ENCODE measurements at places on chromosomes 7 and 10.

DNA sequence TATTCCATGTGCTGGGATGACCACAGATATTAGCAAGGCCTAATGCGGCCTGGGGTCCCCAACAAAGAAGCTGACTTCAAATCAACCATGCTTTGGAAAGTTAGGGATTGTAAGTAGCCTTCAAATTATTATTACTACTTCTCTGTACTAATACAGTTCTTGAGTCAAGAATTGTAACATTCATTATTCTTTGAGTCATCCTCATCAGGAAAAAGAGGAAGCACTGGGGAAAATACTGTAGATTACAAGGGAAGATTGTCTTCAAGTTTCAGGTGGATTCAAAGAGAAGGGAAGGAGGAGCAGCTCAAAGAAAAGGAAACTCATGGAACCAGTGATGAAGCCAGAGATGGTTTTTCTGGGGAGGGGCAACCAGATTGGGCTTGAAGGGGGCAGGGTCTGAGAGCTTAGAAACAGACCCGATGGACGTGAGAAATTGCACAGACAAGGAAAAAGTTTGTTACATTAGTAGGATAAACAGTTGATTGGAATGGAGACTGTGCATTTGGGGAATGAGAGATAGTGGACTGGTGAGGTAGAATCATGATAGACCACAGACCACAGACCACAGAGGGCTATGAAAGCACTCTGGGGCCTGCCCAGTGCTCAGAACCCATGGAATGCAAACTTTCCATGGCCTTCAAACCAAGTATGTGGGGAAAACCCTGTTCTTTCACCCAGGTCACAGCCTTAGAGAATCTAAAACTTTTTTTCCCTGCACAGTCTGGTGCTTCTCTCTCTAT is 209.9 kb downstream of the ZNF365 start:
- peak; percentile 83 for DNase-seq

- DNase-seq: no peak
Observed at GRCh38 chr7:134284952-134285351, 31.8 kb downstream of the SLC35B4 start.

- no peak for DNase-seq
Observed at GRCh38 chr7:73338321-73338720, 10.4 kb downstream of the FKBP6 start.

DNA sequence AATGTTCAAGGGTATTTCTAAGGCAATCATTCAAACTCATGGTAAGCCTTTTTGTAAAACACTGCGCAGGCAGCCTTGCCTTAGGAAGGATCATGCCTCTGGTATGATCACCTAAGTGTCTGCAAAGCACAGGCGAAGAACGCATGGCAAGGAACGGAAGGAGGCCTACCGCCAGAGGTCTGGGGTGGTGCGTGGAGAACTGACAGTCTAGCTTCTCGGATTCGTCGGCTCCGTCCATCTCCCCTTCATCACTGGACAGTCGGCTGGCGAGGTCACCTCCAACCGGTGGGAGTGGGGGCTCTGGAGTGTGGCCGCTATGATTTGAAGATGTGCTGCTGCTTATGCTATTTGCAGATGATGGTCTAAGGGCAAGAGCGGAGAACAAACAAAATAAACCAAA is 42.6 kb upstream of the EFCAB10 start:
- no peak for DNase-seq

DNA sequence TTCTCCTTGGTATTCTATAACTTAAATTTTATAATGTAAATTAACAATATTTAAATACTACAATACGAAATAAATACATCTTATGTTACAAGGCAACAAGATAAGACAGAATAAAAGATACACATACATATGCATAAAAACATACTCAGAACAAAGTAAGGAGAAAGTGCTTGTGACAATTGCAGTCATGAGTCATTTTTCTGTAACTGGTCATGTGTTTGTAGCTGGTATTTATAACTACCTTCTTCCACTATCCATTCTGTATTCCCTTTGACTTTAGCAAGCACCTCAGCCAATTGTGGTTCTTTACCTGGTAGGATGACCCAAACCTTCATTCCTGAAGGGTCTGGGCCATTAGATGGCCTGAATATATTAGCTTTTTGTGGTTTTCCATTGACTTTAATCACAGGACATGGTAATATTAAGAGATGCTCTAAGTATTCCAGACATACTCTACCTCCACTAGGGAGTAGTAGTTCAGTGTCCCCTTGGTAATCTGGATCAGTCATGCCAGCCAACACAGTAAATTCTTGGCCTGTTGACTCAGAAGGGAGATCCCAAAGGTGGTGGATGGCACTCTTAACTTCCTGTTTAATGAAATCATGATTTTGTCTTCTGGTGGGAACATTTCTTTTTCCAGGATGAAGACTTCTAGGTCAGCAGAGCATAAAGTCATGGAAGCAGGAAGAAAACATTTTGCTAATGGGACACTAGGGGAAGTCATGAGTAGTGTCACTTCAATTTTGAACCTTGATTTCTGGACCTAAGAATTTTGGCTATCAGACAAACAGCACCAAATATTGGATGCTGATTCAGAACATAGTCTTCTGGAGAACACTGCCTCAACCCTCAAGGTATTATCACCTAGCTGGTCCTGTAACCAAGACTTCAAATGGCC is 733.7 kb upstream of the IGFBP3 start:
- no peak for DNase-seq

DNA sequence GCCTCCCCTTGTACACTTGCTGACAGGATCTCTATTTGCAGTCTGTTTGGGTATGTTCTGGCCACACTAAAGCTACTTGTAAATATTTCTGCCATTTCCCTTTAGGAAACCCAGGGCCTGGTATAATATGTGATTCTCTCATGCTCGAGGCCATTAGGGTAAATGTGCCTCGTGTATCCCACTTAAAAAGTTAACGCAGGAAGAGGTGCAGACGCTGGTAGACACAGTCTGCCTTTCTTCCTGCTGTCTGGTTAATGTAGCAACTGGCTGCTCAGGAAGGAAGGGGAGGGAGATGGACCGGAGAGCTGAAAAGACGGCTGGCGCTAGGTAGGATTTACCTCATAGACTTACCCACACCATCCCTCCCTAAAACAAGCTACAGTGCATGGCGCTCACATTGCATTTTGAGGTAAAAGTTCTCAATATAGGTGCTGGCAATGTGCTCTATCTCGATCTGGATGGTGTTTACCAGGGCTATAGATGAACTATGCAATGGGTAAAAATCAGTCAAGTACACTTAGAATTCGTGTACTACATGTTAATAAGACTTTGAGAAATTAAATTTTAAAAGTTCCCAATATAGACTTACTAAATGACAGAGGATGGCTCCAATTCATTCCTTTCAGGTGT is 125.9 kb downstream of the JAZF1 start:
- DNase-seq: no peak

DNA sequence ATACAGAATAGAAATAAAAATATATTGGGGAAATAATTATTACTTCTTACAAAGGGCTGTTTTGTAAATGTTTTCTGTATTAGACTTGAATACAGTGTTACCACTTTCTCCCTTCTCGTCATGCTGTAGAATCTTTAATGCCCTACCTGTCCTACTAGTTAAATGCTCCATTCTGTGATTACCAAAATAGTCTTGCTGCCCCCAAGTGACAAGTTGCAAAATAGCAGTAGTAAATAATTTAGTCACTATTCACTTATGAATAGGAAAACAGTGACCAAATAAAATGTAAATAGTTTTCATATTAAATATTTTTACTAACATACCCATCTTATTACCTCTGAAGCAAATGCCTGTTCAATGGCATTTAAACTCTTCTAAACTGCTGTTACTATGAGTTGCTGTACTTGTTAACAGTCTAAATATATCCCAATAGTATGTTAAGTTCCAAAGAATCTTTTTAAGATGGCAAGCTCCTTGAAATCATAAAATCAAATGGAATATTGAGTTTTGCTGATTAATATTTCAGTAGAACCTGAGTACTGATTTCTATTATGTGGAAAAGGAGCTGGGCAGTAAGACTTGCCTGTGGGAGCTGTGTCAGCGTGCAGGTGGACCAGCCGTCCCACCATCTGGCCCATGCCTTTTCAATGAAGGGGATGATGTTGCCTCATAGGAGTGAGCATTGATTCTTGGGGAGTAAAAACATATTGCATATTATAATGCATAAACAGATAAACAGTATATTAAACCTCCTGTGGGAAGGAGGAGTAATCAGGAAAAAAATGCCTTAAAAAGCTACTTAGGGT is 18.1 kb upstream of the OIT3 start:
- no peak for DNase-seq

DNA sequence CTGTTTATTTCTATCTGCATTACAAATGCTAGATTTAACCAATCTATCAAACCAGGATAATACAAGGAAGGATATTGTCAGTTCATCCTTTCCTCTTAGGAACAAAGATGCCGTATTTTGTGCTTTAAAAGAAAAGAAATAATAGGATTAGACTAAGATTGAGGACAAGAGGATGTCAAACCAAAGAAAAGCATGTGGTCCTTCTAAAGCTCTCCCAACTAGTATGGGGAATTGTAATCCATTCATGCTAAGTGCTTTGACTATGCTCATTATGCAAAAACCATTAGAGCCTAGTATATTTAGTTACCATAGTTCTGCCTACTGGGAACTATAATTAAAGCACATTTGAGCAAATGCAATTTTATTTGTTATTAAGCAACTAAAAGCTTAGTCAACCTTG is 280.2 kb downstream of the GRM8 start:
- DNase-seq: no peak

DNA sequence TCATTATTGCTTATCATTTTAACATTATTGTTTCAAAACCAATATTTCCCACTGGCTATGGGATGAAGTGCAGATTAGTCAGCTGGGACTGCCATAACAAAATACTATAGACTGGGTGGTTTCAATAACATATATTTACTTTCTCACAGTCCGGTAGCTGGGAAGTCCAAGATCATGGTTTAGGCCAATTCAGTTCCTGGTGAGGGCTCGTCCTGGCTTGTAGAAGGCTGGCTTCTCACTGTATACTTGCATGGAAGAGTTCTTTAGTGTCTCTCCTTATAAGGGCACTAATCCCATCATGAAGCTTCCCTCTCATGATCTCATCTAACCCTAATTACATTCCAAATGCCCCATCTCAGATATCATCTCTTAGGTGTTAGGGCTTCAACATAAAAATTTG is 101.3 kb downstream of the CHRM2 start:
- DNase-seq: no peak

GRCh38 chr7:38383281-38383680 is 109.8 kb upstream of the TARP start:
- DNase-seq: no peak

DNA sequence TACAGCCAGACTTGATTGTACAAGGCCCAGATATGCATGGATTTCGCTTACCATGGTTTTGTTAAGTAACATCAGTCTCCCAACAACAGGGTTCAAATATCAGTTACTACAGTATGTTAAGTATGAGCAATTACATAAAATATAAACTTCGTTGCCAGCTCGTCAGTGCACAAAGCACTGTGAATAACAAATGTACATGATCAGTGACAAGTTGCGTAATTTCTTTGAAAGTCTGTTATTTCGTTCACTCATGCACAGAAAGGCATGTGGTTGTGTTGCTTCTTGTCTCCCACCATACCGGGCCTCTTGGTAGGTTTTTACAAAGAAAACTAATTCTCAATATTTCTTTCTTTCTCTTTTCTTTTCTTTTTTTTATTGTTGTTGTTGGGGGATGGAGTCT is 12.5 kb upstream of the ZNF487 start:
- no peak for DNase-seq

- no peak for DNase-seq
Observed at GRCh38 chr7:83532219-83532618, 116.7 kb downstream of the SEMA3E start.

- DNase-seq: no peak
Observed at GRCh38 chr10:8873310-8873709, 818.8 kb downstream of the GATA3 start.

DNA sequence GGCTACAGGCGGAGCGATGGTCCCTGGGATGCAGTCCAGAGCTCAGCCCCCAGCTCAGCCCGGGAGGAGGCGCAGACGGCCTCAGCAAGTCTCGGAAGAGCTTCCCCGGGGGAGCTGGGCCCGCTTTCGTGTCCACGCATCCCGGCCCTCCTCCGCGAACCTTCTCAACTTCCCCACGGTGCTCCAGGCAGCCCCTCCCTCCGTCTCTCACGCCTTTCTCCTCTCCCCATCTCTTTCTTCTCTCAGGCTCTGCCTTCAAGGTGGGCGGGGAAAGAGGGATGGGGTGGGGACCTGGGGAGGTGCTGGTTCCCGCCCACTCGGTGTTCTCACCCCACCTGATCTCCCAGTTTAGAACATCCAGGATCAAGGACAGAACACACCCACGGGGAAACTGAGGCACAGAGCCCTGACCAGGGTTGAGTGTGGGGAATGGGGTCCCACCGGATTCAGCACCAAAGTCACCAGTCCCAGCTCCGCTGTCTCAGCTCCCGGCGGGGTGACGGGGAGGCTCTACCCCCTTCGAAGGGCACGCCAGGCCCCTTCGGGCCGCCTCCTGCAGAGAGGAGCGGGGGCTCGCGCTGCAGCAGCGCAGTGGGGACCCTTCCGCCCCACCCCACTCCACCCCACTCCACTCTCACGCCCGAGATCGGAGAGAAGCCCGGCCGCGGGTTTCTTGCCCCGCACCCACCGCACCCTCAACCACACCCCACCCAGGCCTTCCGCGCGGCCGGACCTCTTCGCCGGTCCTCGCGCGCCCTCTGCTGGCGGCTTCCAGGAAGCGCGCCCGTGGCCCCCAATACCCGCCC is 18.2 kb downstream of the POLL start:
- DNase-seq: no peak

DNA sequence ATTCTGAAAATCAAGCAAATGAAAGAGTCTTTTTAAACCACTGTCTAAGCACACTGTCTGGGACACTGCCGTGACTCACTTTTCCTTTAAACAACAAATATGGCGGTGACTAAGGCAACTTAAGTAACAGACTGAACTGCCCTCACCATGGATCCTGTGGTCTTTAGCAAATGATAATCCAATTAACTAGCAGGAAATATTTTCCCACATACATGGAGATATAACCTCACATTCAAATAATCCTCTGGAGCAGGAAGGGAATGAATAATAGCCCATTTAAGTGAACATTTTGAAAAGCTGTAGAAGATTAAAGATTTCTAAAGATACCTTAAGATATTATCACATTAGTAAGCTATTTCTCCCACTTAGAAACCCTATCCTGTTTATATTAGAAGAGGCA is 40.3 kb upstream of the LRRC17 start:
- DNase-seq: peak; percentile 90

- DNase-seq: peak; percentile 90
Observed at GRCh38 chr7:154927624-154928125, 75.2 kb downstream of the PAXIP1 start.

GRCh38 chr10:13953371-13953770 is 366.6 kb downstream of the PRPF18 start:
- no peak for DNase-seq

GRCh38 chr10:31596765-31597164 is 277.7 kb downstream of the ZEB1 start:
- DNase-seq: no peak

DNA sequence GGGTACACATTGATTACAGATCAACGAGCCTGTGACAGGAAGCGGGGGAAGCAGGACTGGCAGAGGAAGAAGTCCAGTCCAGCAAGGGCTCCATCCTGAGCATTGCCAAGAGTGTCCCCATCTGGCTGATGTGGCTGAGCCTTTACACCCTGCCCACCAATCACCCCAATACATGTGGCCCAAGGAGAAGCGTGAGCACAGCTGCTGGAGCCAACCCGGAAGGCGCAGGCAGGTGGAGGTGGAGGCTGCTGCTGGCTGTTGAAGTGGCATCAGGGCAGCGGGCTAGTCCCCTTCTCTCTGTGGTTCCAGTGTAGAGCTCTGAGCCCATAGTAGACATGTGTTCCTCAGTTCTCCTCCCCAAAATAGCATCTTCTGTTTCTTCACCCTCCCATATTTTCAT is 6.8 kb upstream of the AMPH start:
- no peak for DNase-seq

GRCh38 chr7:83153419-83153818 is 9.3 kb downstream of the PCLO start:
- no peak for DNase-seq

All from amniotic stem cell (primary cell).